ENCODE measurements at places on chromosomes 1 and 21. TPM values are rescaled to one million over a fixed set of nuclear protein-coding genes. Genes with fewer than 3 reads are reported as not detected.

DNA sequence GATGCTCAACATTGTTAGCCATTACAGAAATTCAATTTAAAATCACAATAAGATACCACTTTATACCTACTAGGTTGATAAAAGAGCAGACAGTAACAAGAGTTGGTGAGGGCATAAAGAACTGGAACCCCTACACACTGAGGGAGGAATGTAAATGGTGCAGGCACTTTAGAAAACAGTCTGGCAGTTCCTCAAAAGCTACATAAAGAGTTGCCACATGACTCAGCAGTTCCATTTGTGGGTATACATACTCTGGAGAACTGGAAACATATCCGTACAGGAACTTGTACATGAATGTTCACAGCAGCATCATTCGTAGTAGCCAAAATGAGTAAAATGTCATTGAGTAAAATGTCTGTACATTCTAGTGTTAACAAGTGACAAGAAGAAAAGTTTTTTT lies 17.0 kb downstream of the NSL1 start:
- peak; percentile 43 for DNase-seq

GRCh38 chr21:28025111-28025510 lies 967.6 kb downstream of the LTN1 start:
- no peak for DNase-seq

Gene CYP4A22
- not detected for total RNA-seq

Gene ELF3
- total RNA-seq: 39.4 TPM

Gene TSTD1
- not detected for total RNA-seq

DNA sequence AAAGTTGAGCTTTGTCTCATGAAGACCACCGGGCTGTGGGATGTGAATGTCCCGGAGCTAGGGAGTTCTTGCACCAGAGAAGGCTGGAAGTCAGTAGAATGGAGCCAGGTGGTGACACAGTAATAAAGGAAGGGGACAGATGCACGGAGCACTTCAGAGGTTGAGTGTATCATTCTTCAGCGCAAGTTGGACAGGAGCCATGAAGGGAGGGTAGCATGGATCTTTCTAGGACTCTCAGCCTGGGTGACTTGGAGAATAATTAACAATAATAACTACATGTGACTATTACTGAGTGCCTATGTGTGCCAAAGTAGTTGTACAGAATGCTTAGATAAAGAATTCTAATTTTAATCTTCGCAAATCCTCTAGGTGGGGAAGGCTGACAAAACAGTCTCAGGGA lies 258.7 kb upstream of the AJAP1 start:
- no peak for DNase-seq

DNA sequence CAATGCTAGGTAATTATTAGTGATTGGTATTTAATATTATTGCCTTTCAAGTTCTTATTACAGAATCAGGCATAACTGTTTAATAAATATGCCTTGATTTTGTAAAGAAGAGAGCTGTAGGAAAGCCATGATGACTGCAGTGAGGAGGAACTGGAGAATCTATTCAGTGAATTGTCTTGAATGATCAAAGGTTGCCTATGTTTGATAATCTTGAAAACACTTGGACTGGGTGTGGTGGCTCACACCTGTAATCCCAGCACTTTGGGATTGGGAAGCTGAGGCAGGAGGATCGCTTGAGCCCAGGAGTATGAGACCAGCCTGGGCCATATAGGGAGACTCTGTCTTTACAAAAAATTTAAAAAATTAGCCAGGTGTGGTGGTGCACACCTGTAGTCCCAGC lies 42.4 kb downstream of the FMN2 start:
- no peak for DNase-seq

Gene FAM89A
- total RNA-seq: 17.9 TPM

Gene AIRE
- total RNA-seq: not detected

DNA sequence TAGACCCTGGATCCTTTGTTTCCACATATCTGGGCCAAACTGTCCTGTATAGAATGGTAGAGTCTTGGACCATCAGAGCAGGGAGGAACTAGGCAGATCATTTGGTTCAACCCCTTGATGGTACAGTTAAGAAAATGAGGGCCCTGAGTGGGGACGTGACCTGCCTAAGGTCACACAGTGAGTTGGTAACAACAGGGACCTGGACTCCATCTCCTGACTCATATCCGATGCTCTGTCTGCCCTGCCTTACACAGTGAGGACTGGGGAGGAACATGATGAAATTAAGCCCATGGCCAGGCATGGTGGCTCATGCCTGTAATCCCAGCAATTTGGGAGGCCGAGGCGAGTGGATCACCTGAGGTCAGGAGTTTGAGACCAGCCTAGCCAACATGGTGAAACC lies 440.2 kb downstream of the PTPRU start:
- no peak for DNase-seq

Gene GABRD
- 0.07 TPM for total RNA-seq

DNA sequence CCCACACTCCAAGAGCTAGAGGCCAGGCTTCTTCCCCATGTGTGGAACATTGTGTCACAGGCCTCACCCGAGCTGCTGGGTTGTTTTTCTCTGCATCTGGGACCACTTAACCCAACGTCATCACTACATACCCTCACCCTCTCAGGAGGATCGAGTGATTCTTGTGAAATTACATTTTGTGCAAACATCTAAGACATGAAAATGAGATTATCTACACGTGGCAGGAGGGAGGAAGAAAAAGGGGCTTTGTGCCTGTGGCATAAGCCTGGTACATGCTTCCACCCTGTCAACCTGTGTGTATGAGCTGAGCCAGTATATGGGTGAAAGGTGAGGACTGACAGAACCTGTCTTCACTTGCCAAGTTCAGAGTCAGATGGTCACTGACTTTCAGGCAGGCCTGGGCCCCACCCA lies 1.6 kb downstream of the CPT2 start:
- no peak for DNase-seq

- DNase-seq: no peak
Observed at GRCh38 chr21:42654913-42655795, 1.7 kb downstream of the PDE9A start.

GRCh38 chr1:42429603-42430002 lies 26.2 kb downstream of the ZMYND12 start:
- no peak for DNase-seq

- peak; percentile 62 for DNase-seq
Observed at GRCh38 chr1:194295685-194296084, 1109.3 kb upstream of the B3GALT2 start.

- DNase-seq: peak; percentile 46
Observed at GRCh38 chr1:156654700-156655099, 12.8 kb downstream of the BCAN start.

Gene FMO1
- not detected for total RNA-seq

DNA sequence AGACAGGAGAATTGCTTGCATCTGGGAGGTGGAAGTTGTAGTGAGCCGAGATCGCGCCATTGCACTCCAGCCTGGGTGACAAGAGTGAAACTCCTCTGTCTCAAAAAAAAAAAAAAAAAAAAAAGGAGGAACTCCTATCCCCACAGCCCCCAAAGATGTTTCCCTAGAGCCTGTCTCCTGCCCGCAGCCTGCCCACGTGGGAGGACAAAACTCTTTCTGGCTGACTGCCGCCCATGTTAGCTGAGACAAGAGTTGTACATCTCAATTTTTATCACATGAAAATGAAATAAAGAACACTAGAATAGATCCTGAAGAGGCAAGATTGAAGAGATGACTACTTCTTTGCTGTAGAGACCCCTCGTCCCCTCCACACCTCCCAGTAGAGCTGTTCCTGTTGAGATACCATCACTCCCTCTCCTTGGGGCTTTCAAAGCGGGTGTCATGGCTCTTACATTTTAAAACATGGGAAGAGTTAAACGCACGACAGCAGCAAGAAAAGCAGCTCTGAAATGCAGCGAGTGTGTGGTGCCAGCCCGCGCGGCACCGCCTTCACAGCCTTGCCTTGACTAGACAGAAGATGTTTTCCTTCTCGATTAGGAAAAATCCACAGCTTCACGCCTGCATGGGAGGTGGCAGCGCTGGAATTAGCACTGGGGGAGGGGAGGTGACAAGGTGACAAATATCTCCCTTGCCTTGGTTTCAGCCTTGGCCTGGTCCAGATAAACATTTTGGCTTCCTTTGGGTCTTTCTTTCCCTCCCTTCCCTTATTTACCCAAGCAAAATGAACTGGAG lies 253.4 kb upstream of the CSF3R start:
- no peak for DNase-seq

Gene ADGRL4
- total RNA-seq: not detected

Gene TMEM52
- not detected for total RNA-seq

DNA sequence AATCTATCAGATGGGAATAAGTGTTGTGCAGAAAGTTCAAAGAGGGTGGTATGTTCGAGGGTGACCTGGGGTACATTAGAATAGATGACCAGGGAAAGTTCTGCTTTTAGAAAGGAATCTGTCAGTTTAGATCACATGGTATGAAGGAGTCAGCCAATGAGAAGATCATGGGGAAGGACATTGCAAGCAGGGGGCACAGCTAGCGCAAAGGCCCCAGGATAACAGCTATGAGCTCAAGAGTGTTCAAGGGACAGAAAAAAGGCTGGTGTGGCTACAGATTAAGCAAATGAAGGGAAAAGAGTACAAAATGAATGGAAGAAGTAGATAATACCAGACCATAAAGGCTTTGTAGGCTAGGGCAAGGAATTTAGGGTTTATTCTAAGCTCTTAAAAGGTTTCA lies 8.6 kb downstream of the LEPR start:
- DNase-seq: no peak

Gene ZNF692
- 26.1 TPM for total RNA-seq

Gene STK40
- total RNA-seq: 13.8 TPM

- DNase-seq: no peak
Observed at GRCh38 chr21:34179204-34179935, 106.0 kb downstream of the MRPS6 start.

GRCh38 chr1:184185347-184185746 lies 133.8 kb downstream of the TSEN15 start:
- no peak for DNase-seq

Gene MFSD2A
- 1.8 TPM for total RNA-seq

Gene IGSF8
- total RNA-seq: 34.2 TPM

- peak; percentile 10 for DNase-seq
Observed at GRCh38 chr21:17343055-17343454, 169.8 kb upstream of the CXADR start.

- no peak for DNase-seq
Observed at GRCh38 chr1:2985067-2985561, 36.2 kb upstream of the ACTRT2 start.

GRCh38 chr1:16116002-16116401 lies 39.9 kb downstream of the EPHA2 start:
- DNase-seq: no peak

DNA sequence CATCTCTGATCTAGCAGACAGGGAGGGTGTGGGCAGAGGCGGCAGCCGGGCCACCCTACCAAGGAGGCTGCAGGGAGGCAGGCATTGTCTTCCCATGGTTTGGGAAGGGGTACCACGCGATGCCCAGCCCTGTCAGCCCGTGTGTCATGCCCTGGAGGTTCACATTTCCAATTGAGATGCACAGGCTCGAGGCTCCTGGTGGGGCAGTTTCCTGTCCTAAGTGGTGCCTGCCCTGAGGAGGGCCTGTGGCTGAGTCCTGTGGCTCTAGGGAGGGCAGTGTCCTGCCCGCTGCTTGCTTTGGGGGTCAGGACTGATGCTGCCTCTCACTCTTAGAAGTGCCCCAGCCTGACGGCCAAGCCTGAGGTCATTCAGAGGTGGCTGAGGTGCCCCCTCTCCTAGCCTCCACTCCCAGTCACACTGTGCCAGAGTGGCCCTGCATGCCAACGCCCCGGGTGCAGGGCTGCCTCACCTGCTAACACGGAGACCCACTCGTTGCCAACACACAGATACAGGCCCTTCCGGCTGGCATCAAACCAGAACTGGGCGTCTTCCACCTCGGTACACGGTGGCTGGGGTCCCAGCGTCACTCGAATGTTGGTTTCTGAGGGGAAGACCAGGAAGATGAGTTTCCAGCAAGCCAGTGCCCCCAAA lies 11.9 kb downstream of the KRTAP10-1 start:
- DNase-seq: no peak

DNA sequence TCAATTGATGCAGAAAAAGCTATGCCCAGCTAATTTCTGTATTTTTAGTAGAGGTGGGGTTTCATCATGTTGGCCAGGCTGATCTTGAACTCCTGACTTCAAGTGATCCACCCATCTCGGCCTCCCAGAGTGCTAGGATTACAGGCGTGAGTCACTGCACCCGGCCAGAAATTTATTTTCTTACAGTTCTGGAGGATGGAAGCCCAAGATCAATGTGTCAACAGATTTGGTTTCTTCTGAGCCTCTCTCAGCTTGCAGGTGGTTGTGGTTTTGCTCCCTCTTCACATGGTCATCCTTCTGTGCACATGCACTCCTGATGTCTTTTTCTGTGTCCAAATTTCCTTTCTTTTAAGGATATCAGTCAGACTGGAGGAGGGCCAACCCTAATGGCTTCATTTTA lies 35.6 kb downstream of the SHCBP1L start:
- peak; percentile 21 for DNase-seq

Gene RNU1-3
- total RNA-seq: under 0.01 TPM

Gene FUBP1
- total RNA-seq: 75.0 TPM

DNA sequence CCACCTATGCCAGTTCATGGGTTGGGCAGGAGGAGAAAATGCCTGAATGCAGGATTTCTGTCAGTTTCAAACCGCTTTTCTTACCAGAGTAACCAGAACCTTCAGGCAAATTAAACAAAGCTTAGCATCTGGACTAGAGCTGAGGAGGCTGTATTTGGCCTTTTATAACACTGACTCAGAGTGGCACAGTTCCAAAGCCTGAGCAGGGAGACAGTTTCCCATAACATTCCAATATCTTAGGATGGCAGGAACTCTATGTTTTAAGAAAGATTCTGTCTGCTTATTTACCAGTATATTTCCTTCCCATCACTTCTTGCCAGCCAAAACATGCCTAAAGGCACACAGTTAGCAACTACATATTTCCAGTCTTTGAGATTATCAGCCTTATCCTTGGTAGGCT lies 46.8 kb downstream of the UBR4 start:
- DNase-seq: peak; percentile 16

DNA sequence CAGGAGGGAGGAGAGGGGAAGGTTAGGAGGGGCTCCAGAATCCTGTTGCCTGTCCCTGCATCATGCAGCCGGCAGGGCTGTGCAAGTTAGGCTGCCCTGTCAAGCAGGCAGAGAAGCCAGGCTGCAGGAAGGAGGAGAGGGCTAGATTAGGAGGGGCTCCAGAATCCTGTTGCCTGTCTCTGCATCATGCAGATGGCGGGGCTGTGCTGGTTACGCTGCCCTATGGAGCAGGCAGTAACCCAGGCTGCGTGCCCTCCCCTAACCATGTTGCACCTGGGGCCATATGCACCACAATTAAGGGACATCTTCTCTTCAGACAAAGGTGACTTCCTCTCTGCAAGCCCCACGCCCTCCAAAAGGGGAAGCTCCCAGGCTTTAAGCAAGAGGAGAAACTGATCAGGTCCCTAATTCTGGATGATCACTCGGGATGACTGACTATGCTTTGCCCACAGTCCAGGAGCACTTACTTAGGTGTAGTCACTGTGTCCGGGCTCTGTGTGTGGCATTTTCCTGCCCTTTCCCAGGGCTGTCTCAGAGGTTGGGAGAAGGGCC lies 457.4 kb downstream of the SETD4 start:
- DNase-seq: no peak

Data from A172 (cell line).